Fibroblast of skin of left quadriceps (primary cell): ENCODE measurements at places on chromosomes 5 and 9.

DNA sequence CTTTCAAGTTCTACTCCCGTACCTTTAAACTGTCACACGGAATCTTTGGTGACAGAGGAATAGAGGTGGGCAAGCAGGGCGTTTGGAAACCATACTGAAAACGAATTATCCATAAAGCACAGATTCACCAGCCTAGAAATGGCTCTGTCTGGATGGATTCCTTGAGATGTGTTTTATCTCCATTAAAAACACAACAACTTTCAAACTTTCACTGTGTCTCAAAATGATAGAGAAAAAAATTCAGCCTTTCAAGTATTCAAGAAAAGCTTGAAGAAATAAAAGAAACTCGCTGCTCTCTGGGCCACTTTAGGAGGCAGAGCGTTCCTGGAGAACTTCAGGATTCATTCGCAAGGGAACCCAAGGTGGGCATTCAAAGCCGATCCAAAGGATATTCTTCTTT lies 589 bp upstream of the THBS4 start:
- no peak for DNase-seq

DNA sequence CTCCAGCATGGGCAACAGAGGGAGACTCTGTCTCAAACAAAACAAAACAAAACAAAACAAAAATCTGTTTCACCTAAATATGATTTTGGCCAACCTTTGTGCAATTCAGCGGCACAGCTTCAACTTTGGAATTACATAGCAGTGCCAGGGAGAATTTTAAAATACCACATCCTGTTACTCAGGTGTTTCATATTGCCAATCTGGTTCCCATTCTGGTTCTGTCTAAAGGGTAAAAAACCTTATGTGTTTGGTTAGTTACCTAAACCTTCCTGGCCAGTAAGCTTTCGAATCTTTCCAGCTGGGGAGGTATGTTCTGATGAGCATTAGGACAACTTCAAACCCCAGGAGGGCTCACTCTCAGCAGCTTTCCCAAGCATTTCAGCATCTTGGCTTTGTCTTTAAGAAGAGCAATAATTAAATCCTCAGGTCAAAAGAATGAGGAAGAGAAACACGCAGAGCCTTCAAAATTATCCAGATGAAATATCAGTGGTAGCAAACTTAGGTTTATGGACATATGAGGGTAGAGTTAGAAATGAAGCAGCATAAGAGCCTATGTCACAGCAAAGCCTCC lies 2.7 kb downstream of the DAB2 start:
- DNase-seq = no peak

GRCh38 chr9:86788456-86788855 lies 158.8 kb downstream of the GAS1 start:
- DNase-seq = peak; percentile 66

DNA sequence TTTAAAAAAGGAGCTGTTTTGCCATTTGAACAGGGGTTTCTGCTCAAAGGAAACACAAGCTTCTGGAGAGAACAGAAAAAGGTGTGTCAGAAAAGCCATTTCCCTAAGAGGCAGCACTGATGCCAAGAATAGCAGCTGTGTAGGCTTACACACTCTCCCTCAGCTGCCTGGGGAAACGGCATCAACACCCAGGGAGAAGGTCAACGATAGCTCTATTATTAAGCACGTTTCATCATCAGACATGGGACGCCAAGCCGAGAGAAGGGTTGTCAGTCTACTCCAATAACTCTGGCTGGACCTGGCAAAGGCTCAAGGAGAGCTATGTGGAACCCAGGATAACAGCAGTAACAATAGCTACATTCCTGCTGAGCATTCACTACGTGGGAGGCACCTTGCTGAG lies 314.2 kb downstream of the CDK5RAP2 start:
- no peak for DNase-seq

GRCh38 chr5:101009758-101010519 lies 106.9 kb upstream of the ST8SIA4 start:
- DNase-seq = no peak

DNA sequence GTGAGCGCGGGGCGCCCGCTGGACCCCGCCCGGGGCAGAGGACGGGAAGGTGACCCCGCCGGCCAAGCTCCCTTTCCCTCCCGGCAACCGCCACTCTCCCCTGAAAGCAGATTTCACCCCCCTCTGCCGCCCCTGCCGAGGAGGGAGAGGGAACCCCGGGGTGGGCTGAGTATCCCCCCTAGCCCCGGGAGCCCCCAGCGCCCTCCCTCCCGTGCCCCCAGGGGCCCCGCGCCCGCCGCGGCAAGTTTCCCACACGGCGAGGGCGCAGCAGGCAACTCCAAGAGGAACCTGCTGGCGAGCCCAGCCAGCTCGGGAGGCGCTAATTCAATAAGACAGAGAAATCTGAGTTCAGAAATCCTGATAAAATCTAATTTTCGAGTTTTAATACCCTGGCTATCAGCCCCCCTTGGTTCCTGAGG lies 1.6 kb downstream of the NTNG2 start:
- DNase-seq = no peak

GRCh38 chr9:93579711-93580516 lies 3.5 kb downstream of the PHF2 start:
- DNase-seq = no peak

- no peak for DNase-seq
Observed at GRCh38 chr5:6452622-6453504, 4.2 kb downstream of the UBE2QL1 start.

- peak; percentile 79 for DNase-seq
Observed at GRCh38 chr5:96079075-96079474, 117.4 kb upstream of the ELL2 start.

- no peak for DNase-seq
Observed at GRCh38 chr9:113566712-113567071, 103.2 kb downstream of the RGS3 start.

DNA sequence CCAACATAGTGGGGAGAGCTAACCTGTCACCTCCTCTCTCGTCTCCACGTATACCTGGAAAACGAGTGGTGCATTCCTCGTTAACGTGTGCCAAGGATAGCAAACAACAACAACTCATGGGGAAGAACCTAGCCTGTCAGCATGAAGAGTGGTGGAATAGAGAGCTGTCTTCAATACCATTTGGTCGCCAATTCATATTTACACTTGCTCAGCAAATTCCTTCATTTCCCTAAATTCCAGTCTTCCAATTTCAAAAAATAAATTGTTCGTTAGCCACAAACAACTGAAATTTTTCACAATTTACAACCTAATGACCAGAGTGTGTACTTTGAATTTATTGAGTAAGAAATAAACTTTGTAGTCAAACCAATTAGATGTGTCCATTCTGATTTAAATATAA lies 344.8 kb downstream of the NTRK2 start:
- no peak for DNase-seq

- DNase-seq = no peak
Observed at GRCh38 chr5:178788381-178789085, 58.1 kb upstream of the ZNF354A start.

DNA sequence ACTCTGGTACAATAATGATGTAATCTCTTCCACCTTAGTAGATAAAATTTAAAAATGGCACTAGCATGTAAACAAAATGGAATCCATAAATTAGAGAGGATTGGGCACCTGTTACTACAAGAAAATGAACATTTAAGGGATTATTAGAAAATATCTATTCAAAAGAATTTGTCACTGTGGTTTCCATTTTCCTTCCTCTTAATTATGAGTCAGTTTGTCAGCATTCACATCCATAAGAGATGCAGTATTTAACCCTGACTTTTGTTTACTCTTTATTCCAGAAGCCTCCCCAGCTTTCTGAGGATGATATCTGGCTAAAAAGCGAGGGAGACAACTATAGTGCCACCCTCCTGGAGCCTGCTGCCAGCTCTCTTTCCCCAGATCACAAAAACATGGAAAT lies 72.1 kb downstream of the C9orf152 start:
- DNase-seq = no peak

GRCh38 chr5:124824637-124825158 lies 78.3 kb upstream of the ZNF608 start:
- DNase-seq = peak; percentile 20

- DNase-seq = no peak
Observed at GRCh38 chr5:120464627-120465435, 731 bp downstream of the PRR16 start.

DNA sequence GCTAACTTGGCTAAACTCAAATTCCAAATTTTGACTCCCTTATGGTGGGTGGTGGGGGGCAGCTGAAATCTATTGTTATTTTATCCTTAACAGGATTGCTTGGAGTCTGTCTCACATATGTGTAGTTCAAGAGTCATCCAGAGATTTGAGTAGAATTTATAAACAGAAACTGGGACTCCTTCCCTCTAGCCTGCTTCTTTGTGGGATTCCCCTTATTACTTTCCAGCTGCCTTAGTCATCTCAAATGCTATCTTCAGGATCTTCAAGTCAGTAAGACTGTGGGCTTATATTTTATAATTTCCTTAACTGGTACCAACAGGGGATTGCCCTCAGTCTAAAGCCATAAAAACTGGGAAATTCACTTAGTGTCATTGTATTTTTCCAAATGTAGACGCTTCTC lies 55.5 kb downstream of the NNT start:
- DNase-seq = peak; percentile 41
